ENCODE measurements at places on chromosomes 1 and 21. TPM values are rescaled to one million over a fixed set of nuclear protein-coding genes. Genes with fewer than 3 reads are reported as not detected.

The OLIG2 gene
- 2.5 TPM for total RNA-seq

The TAS1R1 gene
- total RNA-seq: not detected

The HLX gene
- total RNA-seq: 1.4 TPM

The UMODL1 gene
- total RNA-seq: 0.10 TPM

The AGPAT3 gene
- total RNA-seq: 35.6 TPM

The DENND1B gene
- 12.8 TPM for total RNA-seq

The BMP8B gene
- total RNA-seq: not detected

The BEST4 gene
- 0.26 TPM for total RNA-seq

The HOOK1 gene
- 1.7 TPM for total RNA-seq

The IGSF3 gene
- 11.7 TPM for total RNA-seq

The RHEX gene
- total RNA-seq: not detected

The OR6N1 gene
- not detected for total RNA-seq

The ICOSLG gene
- total RNA-seq: 4.7 TPM

The SPATA21 gene
- not detected for total RNA-seq

The DDOST gene
- total RNA-seq: 327 TPM

The SPRR1A gene
- total RNA-seq: not detected

The LHX8 gene
- 0.52 TPM for total RNA-seq

The FAM167B gene
- 0.64 TPM for total RNA-seq

The GSTM5 gene
- total RNA-seq: not detected

The ITGB3BP gene
- total RNA-seq: 13.6 TPM

The PRAMEF2 gene
- total RNA-seq: 0.17 TPM

The PLA2G2D gene
- total RNA-seq: not detected

The C1orf167 gene
- total RNA-seq: not detected

The TARBP1 gene
- total RNA-seq: 17.8 TPM

The TIE1 gene
- 0.87 TPM for total RNA-seq

The UBL4B gene
- total RNA-seq: not detected

The LGR6 gene
- 0.27 TPM for total RNA-seq

The SESN2 gene
- total RNA-seq: 78.3 TPM

The AIM2 gene
- total RNA-seq: 1.5 TPM

The TMEM269 gene
- total RNA-seq: 0.07 TPM

The CBS gene
- total RNA-seq: 195 TPM

The SPRR3 gene
- total RNA-seq: 0.70 TPM

The CCDC185 gene
- total RNA-seq: not detected

The PTGFR gene
- 0.36 TPM for total RNA-seq

The ST6GALNAC3 gene
- total RNA-seq: 1.8 TPM

The SELENOF gene
- 204 TPM for total RNA-seq

The GJB3 gene
- total RNA-seq: not detected

The POMGNT1 gene
- 57.8 TPM for total RNA-seq

The LCE1E gene
- total RNA-seq: not detected

The ATP1A4 gene
- total RNA-seq: not detected

The MCOLN2 gene
- total RNA-seq: 1.4 TPM

The COL6A2 gene
- total RNA-seq: 194 TPM

The SCNM1 gene
- total RNA-seq: 66.5 TPM

The CRP gene
- not detected for total RNA-seq

The JAM2 gene
- 7.2 TPM for total RNA-seq

The CELA2A gene
- not detected for total RNA-seq

The ZC3H12A gene
- total RNA-seq: 12.6 TPM

The FDPS gene
- 153 TPM for total RNA-seq

The TTLL10 gene
- not detected for total RNA-seq

The HCN3 gene
- 3.4 TPM for total RNA-seq

The PFKFB2 gene
- total RNA-seq: 6.2 TPM

The KCNT2 gene
- 5.9 TPM for total RNA-seq

The TGFB2 gene
- 330 TPM for total RNA-seq

The SPATA45 gene
- 0.65 TPM for total RNA-seq

The TCEANC2 gene
- 4.6 TPM for total RNA-seq

Data from astrocyte (in vitro differentiated cells and primary cell).